Large intestine (tissue), 12 donors: ENCODE measurements at places on chromosomes 6 and 20. TPM values are rescaled to one million over a fixed set of nuclear protein-coding genes. Genes with fewer than 3 reads are reported as not detected.

OR12D3 gene
- polyA plus RNA-seq = not detected

DNA sequence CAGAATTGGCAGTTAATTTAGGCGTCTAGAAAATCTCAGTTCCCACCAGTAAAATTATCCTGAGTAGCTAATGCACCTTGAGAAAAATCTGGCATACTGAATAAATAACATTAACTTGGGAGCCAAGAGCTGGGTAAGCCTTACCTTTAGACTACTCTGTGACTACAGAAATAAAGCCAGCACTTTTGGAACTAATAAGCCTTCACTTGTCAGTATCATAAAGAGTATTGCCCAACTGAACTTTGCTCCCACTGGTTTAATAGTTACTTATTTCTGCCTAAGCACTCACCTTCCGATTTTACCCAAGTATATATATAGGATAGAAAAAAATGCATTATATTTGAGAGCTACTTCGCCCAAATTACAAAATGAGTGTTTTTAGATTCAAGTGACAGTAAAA, 10.7 kb downstream of the FAM8A1 start:
- H3K36me3 ChIP-seq = peaks cover 23% of the 10 kb centered on the region
- peak overlapping the region; percentile 59 for H3K27ac ChIP-seq
- H3K27me3 ChIP-seq = no peaks in the 10 kb centered on the region
- peak; percentile 87 for DNase-seq
- H3K4me3 ChIP-seq = no peak overlapping the region

PNLDC1 gene
- polyA plus RNA-seq = 0.16 TPM

- DNase-seq = no peak
- H3K27ac ChIP-seq = no peak overlapping the region
- H3K36me3 ChIP-seq = no peaks in the 10 kb centered on the region
- no peaks in the 10 kb centered on the region for H3K4me1 ChIP-seq
These were observed 143.8 kb upstream of the CDYL start for GRCh38 chr6:4632421-4632820.

DNA sequence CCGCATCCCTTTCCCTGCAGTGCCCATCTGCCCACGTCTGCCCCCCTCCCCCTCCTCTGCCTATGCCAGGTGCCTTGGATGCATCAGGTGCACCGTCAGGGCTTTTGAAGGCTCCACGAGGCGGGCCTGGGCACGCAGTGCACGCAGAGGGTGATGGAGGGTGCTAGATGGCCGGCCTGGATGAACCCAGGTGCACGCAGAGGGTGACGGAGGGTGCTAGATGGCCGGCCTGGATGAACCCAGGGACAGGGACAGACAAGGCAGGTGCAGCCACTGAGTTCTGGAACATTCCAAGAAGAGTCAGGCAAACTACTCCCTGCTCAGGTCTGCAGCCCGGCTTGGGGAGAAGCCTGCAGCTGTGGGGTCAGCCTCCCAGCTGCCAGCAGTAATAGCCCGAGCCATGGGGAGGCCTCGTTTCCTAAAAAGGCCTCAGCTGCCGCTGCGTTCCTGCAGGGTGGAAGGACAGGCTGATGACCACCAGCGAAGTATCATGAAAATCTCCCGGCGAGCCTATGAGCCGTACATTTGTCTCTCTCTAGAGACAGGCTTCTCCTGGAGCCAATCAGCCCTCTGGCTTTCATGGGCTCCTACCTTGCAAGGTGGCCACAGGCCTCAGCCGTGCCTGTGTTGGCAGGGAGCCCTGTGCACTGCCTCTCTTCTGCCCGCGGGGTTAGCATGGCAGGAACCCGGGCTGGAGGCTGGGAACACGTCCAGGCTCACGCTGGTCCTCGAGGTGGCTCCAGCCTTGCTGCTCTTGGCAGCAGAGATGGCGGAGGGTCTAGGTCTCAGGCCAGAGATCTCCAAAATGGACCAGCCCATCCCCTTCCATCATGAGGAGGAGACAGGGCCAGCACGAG, 29.6 kb downstream of the NTSR1 start:
- no peak overlapping the region for H3K4me3 ChIP-seq
- no peaks in the 10 kb centered on the region for H3K4me1 ChIP-seq
- no peak for DNase-seq
- H3K27ac ChIP-seq = no peak overlapping the region
- H3K27me3 ChIP-seq = peaks cover 22% of the 10 kb centered on the region
- no peaks in the 10 kb centered on the region for H3K36me3 ChIP-seq

DNA sequence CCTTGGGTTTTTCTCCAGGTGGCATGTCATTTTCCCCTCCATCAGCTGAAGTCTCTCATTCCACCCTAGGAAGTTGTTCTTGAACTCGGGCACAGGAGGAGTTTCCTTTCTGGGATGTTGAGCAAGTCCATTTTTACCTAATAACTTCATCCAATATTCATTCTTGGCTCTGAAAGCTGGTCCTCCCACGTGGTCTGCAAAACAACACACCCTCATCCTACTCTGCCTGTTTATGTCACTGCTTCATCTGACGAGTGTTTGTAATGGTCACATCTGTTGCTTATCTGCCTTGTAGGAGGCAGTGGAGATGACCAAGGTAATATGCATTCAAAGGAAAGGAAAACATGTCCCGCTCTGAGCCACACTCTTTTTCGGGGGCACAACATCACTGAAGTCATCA, 41.7 kb upstream of the AIG1 start:
- no peak for DNase-seq
- no peak overlapping the region for H3K27ac ChIP-seq
- no peaks in the 10 kb centered on the region for H3K27me3 ChIP-seq
- no peak overlapping the region for H3K4me3 ChIP-seq
- H3K4me1 ChIP-seq = peaks cover 3% of the 10 kb centered on the region

PSMB9 gene
- 21.7 TPM for polyA plus RNA-seq

- H3K27me3 ChIP-seq = no peaks in the 10 kb centered on the region
- no peak overlapping the region for H3K4me3 ChIP-seq
- DNase-seq = no peak
- no peaks in the 10 kb centered on the region for H3K4me1 ChIP-seq
- no peaks in the 10 kb centered on the region for H3K36me3 ChIP-seq
These were observed 45.1 kb upstream of the B4GALT5 start for GRCh38 chr20:49758781-49759180.

DNA sequence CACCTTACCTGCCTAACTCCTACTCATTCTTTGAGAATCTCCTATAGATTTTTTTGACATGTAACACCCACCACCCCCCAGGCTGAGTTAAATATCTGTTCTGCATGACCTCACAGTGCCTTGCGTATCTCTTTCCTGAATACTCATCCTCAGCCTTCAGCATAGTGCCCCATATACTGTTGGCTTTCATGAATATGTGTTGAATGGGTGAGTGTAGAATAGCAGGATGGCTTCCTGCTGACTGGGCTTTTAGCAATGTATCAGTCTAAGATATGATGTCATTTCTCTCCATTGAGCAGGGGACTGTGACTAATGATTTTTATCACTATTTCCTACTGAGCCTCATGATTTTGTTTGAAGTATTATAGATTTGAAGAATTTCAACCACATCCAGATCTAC, 361.6 kb upstream of the MARCKS start:
- no peak overlapping the region for H3K27ac ChIP-seq
- H3K4me1 ChIP-seq = no peaks in the 10 kb centered on the region
- H3K4me3 ChIP-seq = no peak overlapping the region

DNA sequence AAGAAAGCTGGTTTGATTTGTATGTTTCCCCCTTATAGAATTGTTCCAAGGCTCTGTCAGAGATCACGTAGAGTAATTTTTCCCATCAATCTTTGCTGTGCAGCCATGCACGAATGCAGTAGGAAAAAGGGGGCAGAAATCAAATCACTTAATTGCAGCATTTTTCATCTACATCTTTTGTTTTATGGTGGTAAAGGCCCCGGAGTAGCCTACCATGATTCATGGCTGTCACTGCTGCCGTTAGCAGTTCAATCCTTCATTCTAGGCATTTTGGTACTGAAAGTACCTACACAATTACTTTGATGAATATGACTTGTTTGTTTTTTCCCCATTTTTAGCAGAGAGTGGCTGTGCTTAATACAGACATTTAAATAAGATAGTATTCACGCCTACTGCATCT, 631.9 kb upstream of the MMS22L start:
- no peak overlapping the region for H3K4me3 ChIP-seq
- no peaks in the 10 kb centered on the region for H3K4me1 ChIP-seq
- no peaks in the 10 kb centered on the region for H3K27me3 ChIP-seq
- no peak for DNase-seq

- no peaks in the 10 kb centered on the region for H3K36me3 ChIP-seq
- H3K27me3 ChIP-seq = peaks cover 22% of the 10 kb centered on the region
- no peak overlapping the region for H3K27ac ChIP-seq
- peak overlapping the region; percentile 4 for H3K4me3 ChIP-seq
- H3K4me1 ChIP-seq = no peaks in the 10 kb centered on the region
These were observed 39.2 kb downstream of the DPPA5 start for GRCh38 chr6:73314577-73315492.

- no peaks in the 10 kb centered on the region for H3K4me1 ChIP-seq
- DNase-seq = no peak
- H3K4me3 ChIP-seq = no peak overlapping the region
- no peaks in the 10 kb centered on the region for H3K27me3 ChIP-seq
These were observed 38.7 kb downstream of the CNKSR3 start for GRCh38 chr6:154471609-154472362.

- H3K4me3 ChIP-seq = no peak overlapping the region
- H3K27ac ChIP-seq = no peak overlapping the region
- peaks cover 17% of the 10 kb centered on the region for H3K36me3 ChIP-seq
- H3K27me3 ChIP-seq = no peaks in the 10 kb centered on the region
These were observed 27.3 kb downstream of the FAM229B start for GRCh38 chr6:112114577-112115223.

DNA sequence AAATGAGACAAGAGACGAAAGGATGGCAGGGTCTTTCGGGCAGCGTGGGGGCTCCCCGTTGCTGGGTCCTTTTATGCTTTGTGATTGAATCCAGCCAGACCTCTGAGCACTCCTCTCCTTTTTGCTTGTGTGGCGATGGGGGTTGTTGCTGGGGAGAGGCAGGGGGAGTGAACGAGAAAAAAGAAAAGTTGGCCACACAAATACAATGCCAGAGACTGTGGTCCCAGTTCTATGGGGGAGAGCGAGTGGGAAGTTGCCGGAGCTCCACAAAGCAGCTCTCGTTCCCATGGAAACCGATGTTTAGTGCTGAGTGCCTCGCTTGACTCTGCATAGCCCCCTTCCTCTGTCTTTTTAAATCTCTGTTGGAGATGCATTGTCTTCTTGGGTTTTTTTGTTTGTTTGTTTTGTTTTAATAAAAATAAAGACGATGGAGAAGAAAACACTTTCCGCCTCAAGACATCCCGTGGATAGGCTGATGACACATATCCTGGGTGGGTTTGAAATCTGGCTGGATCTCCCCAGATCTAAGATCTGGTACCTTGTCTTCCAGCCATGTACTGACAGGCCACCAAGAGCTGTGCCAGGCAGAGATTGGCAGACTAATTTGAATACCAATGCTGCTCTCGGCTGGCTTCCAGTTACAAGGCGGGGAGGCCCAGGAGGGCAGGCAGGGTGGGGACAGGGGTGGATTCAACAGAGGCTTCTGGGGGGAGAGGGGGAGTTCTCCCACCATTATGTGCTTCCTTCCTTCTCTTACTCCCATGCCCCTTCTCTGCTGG, 529.3 kb downstream of the QKI start:
- no peak overlapping the region for H3K4me3 ChIP-seq
- no peaks in the 10 kb centered on the region for H3K36me3 ChIP-seq
- peak; percentile 34 for DNase-seq
- H3K27me3 ChIP-seq = no peaks in the 10 kb centered on the region
- H3K27ac ChIP-seq = no peak overlapping the region
- H3K4me1 ChIP-seq = no peaks in the 10 kb centered on the region

EZR gene
- 270 TPM for polyA plus RNA-seq

DNA sequence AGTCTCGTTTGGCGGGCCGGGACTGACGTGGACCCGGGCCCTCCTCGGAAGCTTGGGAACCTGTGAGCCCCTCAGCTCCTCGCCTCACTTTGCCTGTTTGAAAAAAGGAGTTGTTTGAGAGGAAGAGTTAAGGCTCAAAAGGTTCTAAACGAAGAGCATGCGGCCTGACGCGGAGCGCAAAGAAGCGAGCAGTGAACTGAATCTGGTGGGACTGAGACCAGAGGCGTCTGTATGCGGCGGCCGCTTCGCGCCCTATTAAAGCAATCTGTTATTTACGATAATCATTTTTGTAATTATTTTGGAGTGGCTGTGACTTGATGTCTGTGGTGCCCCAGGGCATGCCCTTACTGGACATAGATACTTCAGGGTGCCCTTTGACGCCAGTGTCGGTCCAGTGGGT, 3.3 kb upstream of the TFAP2C start:
- H3K27ac ChIP-seq = no peak overlapping the region
- H3K27me3 ChIP-seq = peaks cover 81% of the 10 kb centered on the region

GRCh38 chr6:125974214-125974866, 12.0 kb upstream of the TRMT11 start:
- H3K36me3 ChIP-seq = peaks cover 28% of the 10 kb centered on the region
- no peaks in the 10 kb centered on the region for H3K27me3 ChIP-seq
- DNase-seq = no peak
- H3K4me1 ChIP-seq = no peaks in the 10 kb centered on the region

DNA sequence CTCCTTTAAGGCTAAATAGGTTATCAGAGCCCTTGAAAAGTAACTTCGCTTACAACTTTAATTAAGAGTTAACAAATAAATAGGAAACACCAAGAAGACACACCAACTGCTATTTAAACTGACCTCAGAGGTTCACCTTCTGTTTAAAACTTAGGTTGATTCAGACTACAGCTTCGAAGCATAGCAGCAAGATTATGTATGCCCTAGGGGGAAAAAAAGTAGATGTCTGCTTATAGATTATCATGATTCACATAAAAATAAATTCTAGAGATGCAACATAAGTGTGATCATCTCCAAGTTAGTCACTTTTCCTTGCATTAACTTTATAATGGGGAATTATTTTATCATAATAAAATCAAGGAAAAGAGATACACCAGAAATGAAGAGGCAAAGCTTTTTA, 8.9 kb downstream of the PNISR start:
- no peak overlapping the region for H3K4me3 ChIP-seq
- no peak overlapping the region for H3K27ac ChIP-seq
- no peak for DNase-seq

- peaks cover 44% of the 10 kb centered on the region for H3K4me1 ChIP-seq
- DNase-seq = peak; percentile 63
- no peaks in the 10 kb centered on the region for H3K27me3 ChIP-seq
- H3K27ac ChIP-seq = peak overlapping the region; percentile 48
- no peaks in the 10 kb centered on the region for H3K36me3 ChIP-seq
These were observed 87.0 kb downstream of the CD164 start for GRCh38 chr6:109295109-109295773.

DNA sequence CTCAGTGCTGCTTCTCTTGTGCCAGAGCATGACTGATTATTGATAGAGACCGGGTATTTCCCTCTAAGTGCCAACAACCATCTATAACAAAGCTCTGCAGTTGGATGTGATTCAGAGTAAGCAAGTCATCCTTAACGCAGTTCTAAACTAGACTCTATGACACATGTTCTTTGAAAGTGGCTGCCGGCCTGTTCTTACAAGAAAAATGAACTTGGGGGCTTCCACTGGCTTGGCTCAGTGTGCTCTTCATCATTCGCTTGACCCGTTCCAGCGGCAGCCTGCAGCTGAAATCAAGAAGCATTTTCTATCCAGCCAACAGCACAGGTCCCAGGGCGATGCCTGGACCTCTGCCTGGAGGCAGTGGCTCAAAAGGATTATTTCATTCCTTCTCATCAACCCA, 29.8 kb downstream of the GFOD1 start:
- H3K36me3 ChIP-seq = no peaks in the 10 kb centered on the region
- no peak for DNase-seq
- H3K27me3 ChIP-seq = peaks cover 2% of the 10 kb centered on the region
- no peaks in the 10 kb centered on the region for H3K4me1 ChIP-seq
- H3K27ac ChIP-seq = no peak overlapping the region
- no peak overlapping the region for H3K4me3 ChIP-seq
